ENCODE measurements at places on chromosomes 3 and 15.

- DNase-seq, result no peak
Observed at GRCh38 chr15:95567686-95568085, 762.8 kb upstream of the NR2F2 start.

DNA sequence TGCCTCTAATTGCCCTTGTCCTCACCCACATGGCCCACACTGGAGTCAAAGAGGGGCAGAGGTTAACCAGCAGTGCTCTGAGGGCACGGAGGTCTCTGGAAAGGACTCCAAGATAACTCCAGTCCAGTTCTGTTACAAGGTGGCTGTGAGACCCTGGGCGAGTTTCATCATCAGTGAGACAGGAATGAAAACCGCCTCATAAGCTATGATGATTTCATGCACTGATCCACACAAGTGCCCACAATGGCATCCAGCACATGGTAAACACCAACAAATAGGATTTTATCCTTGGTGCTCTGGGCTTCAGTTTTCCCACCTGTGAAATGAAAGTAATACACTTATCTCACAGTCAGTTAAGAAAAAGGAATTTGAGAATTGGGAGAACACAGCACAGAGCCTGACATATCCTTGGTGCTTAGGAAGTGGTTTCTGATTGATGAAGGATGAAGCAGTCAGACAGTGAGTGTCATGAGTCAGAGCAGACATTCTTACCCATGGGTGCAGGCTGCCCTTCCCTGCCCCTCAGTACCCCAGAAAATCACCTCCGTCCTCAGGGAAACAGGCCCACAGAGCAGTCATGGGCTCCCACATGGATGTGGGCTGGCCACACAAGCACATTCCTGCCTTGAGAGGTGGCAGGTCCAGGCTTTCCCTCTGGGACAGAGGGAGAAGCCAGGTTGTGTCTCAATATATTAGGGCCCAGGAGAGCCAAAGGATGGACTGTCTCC, 48.4 kb downstream of the DAPK2 start:
- no peak for DNase-seq

DNA sequence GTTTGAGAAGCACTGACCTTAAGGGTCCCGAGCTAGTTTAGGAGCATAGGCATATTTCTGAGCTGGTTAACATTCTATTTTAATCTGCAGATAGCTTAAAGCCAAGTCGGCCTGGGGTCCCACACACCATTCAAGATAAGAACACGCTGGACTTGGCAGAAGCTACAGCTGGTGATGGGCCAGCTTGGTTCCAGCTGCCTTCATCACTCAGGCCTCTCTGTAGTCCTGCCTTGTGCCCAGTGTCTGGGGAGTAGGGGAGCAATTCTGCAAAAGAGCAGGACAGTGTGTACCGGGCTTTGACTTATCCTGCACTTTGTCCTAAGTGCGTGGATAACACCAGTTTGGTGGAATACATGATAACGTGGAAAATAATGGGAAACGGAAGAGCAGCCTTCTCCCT, 164.5 kb downstream of the MEGF11 start:
- no peak for DNase-seq

DNA sequence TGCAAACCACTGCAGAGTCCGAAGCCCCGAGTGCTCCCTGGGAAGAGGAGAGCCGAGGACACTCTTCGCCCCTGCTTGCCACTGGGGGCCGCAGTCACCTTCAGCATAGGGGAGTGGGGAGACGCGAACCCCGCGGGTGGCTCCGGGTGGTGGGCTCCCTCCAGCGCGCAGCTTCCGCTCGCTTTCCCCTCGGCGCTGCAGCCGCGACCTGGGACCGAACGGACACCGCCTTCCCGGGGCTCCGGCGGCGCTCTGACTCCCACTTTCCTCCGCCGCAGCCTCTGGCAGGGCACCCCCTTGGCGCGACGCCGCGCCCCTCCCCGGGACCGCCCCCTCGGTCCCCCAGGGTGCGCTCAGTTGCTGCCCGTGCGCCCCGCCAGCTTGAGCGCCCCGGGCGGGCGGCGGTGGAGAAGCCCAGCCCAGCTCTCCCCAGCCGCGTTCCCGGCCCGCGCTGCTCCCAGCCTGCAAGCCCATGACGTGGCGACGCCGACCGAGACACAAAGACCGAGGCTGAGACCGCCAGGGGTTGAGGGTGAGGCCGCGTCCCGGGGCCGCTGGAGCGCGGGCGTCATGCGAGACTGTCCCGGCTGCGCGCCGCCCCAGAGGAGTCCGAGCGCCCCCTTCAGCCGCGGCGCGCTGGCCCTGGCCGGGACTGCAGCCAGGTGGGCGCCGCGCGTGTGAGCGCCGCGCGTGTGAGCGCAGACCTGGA, at the start of gene MINAR1:
MINAR1 (plus strand) TSS at position 701 of the 709 bp plus-strand sequence. CDS start 23,812 bp downstream, outside the sequence.
- peak; percentile 55 for DNase-seq

GRCh38 chr3:57026944-57027343, 33.5 kb upstream of the SPATA12 start:
- DNase-seq, result no peak

GRCh38 chr3:124558991-124559845, 171.0 kb upstream of the UMPS start:
- DNase-seq, result peak; percentile 94

All from esophagus muscularis mucosa (tissue), 4 donors.